Tongue (tissue), 3 donors: ENCODE measurements at places on chromosomes 6 and 20. TPM values are rescaled to one million over a fixed set of nuclear protein-coding genes. Genes with fewer than 3 reads are reported as not detected.

Gene CYP24A1
- 0.41 TPM for total RNA-seq

Gene TOX2
- total RNA-seq: 0.51 TPM

Gene KHDC1L
- not detected for total RNA-seq

DNA sequence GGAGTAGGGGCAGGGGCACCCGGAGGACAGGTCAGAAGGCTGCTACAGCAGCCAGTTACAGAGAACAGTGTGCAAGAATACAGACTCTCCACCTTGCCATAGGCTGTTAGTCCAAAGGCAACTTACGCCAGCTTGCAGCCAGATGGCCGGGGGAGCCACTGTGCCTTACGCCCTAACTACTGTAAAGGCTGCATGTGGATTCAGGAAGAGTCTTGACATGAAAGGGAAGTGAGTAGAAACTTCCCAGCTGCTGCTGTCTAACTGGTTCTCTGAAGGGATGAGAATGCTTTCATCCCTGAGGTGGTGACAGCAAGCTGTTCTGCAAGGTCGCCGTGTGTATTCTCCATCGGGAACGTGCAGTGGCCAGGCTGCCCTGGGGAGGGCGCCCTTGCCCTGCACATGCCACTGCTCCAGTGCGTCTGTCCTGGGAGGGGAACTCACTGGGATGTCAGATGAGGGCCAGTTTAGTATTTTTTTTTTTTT lies 46.1 kb downstream of the LYRM4 start:
- DNase-seq: peak; percentile 45

GRCh38 chr6:161235776-161236633 lies 37.9 kb downstream of the AGPAT4 start:
- peak; percentile 22 for DNase-seq

DNA sequence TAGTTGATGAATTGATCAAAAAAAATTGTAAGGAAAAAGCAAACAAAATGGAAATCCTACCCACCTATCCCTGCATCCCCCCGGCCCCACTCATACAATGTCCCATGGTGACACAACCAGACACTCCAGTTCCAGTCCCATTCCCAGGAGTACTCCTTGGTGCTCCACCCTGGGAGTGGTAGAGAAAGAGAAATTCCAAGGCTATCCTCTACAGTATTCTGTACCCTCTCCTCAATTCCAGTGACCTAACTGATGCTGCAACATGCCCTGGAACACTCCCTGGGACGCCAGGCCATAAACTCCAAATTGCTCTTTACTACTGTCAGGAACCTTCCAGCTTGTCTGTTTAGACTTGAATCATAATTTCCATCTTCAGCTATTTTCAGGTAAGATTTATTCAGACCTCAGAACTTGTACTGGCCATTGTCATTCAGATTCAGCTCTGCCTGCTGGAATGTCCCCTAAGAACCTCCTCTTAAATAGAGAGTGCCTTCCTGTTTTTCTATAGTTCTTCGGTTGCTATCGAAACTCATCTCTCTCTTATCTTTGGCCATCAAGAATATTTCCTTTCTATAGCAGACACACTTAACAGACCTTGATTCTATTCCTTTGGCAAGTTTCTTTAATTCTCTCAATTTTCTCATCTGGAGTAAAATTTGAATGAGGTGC lies 8.7 kb downstream of the GPX6 start:
- no peak for DNase-seq

GRCh38 chr20:38660429-38660828 lies 58.8 kb downstream of the ARHGAP40 start:
- no peak for DNase-seq
